NCI-H510A (cell line): ENCODE measurements at places on chromosomes 12 and 14.
A peak's percentile ranks its signal among the peaks of the same experiment; 100 is the strongest.

- no peak for DNase-seq
These were observed 5.3 kb downstream of the TBX3 start for GRCh38 chr12:114678718-114679117.

DNA sequence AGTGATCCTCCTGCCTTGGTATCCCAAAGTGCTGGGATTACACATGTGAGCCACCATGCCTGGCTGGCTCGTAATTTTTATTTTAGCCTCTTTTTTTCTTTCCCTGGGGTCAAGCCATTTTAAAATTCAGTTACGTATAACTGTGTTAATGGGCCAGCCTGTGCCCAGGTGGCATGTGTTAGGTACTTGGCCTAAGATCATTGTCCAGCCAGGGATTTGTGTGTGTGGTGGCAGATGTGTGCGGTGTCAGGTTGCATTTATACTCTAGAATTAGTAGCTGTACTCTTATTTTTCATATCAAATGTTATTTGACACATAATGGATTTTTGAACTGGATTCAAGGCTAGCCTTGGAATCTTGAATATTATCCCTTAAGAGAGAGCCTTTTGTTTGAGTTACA lies 69.3 kb downstream of the FBXO34 start:
- DNase-seq: peak; percentile 37

DNA sequence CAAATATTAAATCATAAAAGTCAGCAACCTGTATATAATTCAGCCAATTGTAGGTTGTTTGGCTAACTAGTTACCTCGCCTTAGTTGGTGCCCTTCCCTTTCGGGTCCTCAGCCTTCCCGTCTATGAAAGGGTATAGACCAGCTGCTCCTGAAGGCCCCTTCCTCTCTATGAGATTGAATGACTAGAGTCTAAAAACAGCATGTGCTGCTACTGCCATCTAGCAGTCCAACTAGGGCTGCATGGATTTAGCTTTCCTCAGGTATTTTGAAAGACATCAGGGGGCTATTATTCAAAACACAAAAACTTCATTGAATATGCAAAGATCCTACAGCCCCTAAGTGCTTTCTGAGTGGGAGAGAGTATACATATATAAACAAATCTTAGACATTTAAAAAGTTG lies 37.0 kb upstream of the TMEM263 start:
- DNase-seq: peak; percentile 13

GRCh38 chr14:88522393-88522792 lies 32.4 kb downstream of the PTPN21 start:
- no peak for DNase-seq

GRCh38 chr14:67373347-67373746 lies 13.2 kb downstream of the EIF2S1 start:
- no peak for DNase-seq

DNA sequence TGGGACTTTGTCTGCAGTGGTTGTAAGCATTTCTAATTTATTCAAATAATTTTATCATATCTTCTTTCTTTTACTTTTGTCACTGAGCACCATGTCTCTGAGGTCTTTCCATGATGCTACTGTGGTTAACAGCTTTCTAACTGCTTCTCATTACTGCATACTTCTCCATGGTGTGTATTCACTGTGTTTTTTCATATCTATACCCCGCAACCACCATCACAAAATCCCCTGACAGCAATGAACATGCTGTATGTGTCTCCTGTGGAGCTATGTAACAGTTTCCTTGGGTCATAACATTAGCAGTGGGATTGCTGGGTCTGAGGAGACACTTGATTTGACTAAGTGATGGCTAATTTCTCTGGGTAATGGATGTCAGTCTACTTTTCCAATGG lies 29.2 kb upstream of the CHST11 start:
- no peak for DNase-seq

GRCh38 chr12:28869197-28869596 lies 279.9 kb upstream of the FAR2 start:
- DNase-seq: no peak

DNA sequence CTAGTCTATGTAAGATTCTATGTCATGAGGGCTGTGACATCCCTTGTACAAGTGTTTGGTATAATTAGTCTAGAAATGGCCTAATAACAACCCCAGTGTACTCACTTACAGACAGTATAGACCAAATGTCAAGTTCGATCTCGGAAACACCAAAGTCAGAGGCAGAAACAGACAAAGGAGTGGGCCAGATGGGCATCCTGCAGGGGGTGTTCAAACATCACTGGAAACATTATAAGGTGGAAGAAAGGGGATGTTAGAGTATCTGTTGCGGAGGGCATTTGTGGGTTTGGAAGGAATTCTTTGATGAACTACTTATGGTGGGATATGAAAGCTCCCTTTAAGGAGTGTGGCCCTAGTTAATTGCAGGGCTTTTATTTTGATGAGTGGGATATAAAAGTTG lies 134.6 kb downstream of the ESR2 start:
- no peak for DNase-seq

- DNase-seq: no peak
These were observed 84.0 kb downstream of the BEGAIN start for GRCh38 chr14:100503251-100503650.

- peak; percentile 42 for DNase-seq
These were observed 811 bp downstream of the TMCC3 start for GRCh38 chr12:94649349-94650142.

DNA sequence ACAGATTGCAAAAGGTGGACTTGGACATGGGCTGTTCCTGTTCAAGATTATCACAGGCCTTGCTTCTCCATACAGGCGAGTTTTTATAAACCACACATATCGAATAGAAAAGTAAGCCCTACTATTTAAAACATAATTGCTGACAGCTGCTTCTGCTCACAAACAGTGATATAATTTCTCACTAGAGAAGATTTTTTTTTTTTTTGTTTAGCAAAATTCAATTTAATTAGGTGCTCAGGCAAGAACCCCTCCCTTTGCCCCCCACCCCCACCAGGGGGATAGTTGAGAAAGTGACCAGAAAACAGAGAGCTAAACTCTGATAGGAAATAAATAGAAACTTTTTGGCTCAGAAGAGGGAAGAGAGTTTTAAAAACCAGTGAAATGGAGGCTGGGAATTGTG lies 132.8 kb upstream of the CRY1 start:
- no peak for DNase-seq

GRCh38 chr14:76305268-76305826 lies 70.6 kb upstream of the ESRRB start:
- no peak for DNase-seq

DNA sequence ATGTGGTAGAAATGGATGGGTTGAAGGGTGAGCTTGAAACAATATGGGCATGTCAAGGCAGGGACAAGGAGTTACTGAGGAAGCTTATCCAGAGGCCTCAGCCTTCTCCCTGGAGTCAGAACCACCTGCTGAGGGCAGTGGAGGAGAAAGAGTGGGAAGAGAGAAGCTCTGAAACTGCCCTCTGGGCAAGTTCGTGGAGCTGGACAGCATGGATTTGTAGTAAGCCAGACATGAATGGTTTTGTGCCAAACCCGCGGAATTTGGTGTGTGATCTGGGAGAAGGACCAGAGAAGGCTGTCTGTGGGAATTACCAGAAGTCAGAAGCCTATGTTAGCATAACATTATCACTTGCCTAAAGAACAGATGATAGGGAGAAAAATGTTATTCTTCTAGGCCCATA lies 164.8 kb downstream of the SLC41A2 start:
- DNase-seq: no peak

- DNase-seq: no peak
These were observed 371.7 kb downstream of the RGS6 start for GRCh38 chr14:72303930-72304329.

- DNase-seq: no peak
These were observed 135.1 kb upstream of the PDZRN4 start for GRCh38 chr12:41053046-41053445.

DNA sequence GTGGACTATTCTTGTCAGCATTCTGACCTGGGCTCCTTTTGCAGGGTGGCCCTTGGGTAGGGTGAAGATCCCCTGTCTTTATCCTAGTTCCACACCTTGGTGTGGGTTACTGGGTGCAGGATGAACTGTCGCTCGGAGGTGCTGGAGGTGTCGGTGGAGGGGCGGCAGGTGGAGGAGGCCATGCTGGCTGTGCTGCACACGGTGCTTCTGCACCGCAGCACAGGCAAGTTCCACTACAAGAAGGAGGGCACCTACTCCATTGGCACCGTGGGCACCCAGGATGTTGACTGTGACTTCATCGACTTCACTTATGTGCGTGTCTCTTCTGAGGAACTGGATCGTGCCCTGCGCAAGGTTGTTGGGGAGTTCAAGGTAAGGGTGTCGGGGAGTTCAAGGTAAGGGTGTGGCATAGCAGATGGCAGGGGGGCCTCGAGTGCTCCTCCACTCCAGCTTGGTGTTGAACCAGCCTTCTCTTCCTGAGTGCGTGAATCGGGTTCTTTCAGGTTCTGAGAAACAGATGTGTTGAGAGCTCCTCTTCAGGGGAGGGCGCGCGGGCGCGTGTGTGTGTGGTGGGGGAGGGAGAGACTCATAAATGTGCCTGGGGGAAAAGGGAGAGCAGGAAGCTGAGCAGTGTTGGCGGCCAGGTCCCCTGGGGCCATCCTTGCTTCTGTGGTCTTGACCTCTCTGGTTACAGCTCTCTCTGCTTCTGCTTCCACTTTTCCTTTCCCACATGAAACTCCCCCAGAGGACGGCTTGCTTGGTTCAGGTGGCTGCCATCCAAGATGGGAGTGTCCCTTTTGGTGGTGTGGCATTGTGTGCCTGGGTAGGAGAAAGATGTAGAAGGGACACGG lies 4.0 kb downstream of the ATG101 start:
- peak; percentile 43 for DNase-seq

GRCh38 chr12:563787-564298 lies 99.4 kb downstream of the NINJ2 start:
- DNase-seq: no peak

- no peak for DNase-seq
These were observed 15.3 kb downstream of the MIPOL1 start for GRCh38 chr14:37213016-37213415.

DNA sequence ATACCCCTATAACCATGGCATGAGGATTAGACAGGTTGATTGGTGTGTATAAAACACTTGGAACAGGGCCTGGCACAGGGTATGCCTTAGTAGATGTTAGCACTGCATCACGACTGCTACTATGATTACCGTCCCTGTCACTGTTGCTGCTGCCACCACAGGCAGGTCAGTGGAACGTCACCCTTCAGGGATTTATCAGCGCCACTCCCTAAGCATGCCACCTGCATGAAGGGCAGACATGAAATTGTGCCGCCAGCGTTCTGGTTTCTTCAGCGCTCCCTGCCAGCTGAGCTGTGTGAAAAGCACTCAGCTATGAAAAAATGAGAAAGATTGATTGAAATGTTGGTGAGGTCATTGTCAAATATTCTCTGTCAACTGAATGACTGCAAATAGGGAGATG lies 477.0 kb downstream of the DPF3 start:
- DNase-seq: peak; percentile 42

GRCh38 chr12:120230974-120231315 lies 30.0 kb upstream of the RPLP0 start:
- DNase-seq: no peak

GRCh38 chr12:75120311-75120711 lies 89.3 kb downstream of the KCNC2 start:
- DNase-seq: no peak

DNA sequence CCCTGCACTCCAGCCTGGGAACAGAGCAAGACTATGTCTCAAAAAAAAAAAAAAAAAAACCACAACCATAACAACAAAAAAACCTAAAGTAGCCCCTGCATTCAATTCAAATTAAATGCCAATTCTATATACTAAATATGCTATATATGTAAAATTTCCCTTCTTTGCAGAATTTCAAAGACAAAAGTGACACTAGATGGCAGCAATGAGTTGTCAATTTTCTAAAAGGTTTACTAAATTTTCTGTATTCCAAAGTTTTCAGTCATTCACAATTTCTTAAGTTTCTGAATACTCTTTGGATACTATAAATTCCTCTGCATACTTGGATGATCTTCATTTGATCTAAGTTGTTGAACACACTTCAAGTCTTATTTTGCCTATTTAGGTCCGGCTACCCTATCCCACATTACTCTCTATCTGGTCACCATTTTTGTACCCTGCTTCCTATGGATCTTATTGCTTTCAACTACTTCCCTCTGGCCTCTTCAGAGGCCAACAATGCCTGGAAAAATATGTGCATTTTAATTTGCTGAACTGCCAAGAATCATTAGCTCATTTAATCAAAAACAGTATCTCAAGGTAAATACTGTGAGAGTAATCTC lies 27.9 kb downstream of the HNRNPC start:
- DNase-seq: no peak

DNA sequence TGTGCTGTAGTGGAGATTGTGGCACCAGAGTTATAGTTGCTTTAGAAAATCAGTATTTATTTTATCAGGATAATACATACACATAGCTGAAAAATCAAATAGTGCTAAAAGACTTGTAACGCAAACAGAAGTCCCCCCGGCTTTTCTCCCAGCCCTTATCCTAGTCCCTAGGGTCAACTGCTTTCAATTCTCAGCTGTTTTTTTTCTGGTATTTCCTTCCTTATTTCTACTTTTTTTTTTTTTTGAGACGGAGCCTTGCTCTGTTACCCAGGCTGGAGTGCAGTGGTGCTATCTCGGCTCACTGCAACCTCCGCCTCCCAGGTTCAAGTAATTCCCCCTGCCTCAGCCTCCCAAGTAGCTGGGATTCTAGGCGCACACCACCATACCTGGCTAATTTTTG lies 8.4 kb upstream of the CTDSP2 start:
- DNase-seq: no peak

DNA sequence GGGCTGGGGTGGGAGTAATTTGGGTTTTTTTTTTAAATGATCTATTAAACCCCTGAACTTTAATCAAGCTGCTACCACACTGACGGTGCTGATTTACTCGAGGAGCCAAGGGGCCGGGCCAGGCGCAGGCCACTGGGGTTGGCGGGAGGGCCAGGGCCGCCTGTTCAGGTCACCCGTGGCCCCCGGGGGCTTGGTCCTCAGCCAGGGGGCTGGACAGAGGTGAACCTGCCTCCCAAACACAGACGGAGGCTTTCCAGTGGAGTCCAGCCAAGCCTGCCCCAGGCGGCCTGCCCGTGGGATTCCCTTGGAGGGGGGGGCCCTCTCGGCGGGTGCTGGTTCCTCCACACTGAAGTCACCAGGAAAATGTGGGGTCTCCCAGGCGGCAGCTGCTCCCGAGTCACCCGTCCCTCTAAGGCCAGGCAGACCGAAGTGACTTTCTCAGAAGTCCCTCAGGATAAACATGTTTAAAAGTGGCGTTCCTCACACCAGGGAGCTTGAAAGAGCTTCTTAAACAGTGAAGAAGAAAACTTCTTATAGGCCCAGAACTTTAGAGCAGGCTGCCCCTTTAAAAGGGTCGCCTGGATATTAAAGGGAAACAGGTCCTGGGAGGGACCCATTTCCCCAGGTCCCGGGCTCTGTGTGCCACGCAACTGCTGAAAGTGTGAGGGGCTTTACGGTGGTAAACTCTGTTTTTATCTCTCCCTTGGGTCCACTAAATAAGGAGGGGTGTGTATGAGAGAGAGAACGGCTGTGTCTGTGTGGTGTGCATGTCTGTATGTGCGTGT lies 167.2 kb upstream of the GSC start:
- DNase-seq: no peak

- no peak for DNase-seq
These were observed 18.0 kb downstream of the FKBP11 start for GRCh38 chr12:48907245-48907644.

GRCh38 chr12:74021937-74022336 lies 515.7 kb upstream of the ATXN7L3B start:
- DNase-seq: peak; percentile 21

GRCh38 chr14:104982548-104983230 lies 2.9 kb upstream of the CLBA1 start:
- no peak for DNase-seq

- DNase-seq: no peak
These were observed 245.1 kb upstream of the ATXN7L3B start for GRCh38 chr12:74292351-74293194.

- no peak for DNase-seq
These were observed 63.4 kb upstream of the CSRP2 start for GRCh38 chr12:76942267-76942666.
